ENCODE measurements at places on chromosomes 13 and 19.
A peak's percentile ranks its signal among the peaks of the same experiment; 100 is the strongest.

- DNase-seq = no peak
Observed at GRCh38 chr19:42352301-42353259, 27.1 kb downstream of the MEGF8 start.

GRCh38 chr13:110415669-110416068 is 108.6 kb downstream of the COL4A2 start:
- DNase-seq = no peak

GRCh38 chr13:20769834-20770233 is 3.9 kb downstream of the EEF1AKMT1 start:
- DNase-seq = no peak

DNA sequence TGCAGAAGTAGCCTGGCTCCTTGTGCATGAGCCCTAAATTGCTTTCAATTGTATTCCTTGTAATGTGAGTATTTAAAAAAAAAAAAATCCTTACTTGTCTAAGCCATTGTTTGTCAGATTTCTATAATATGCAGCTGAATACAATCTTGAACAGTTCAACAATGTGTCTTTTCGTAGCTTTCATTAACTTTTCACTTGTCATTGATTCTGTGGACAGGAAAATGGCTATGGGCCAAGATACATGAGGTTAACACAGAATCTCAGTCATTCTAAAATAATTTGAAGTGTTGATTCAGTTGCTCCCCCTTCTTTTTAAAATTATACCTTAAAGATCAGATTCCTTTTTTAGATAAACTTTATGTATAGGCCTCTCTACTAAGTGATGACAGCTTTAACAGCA is 395.8 kb upstream of the KLF12 start:
- DNase-seq = no peak

GRCh38 chr19:17337675-17338432 is 501 bp downstream of the GTPBP3 start:
- no peak for DNase-seq

DNA sequence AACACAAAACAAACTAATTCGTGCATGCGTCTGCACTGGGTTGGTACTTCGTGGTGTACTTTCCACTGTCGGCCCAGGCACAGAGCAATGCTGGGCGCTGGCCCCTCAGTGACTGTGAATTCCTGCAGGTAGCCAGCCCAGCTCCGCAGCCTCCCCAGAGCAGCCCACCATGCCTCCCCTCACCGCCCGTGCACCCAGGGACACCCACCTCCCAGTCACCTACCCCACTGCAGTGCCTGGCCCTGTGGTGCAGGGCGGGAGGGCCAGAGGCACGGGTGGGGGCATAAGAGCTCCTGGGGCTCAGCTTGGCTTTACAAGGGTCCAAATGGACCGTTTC is 93.1 kb upstream of the ZNF507 start:
- no peak for DNase-seq

- no peak for DNase-seq
Observed at GRCh38 chr19:49520705-49521319, 7.0 kb upstream of the RCN3 start.

DNA sequence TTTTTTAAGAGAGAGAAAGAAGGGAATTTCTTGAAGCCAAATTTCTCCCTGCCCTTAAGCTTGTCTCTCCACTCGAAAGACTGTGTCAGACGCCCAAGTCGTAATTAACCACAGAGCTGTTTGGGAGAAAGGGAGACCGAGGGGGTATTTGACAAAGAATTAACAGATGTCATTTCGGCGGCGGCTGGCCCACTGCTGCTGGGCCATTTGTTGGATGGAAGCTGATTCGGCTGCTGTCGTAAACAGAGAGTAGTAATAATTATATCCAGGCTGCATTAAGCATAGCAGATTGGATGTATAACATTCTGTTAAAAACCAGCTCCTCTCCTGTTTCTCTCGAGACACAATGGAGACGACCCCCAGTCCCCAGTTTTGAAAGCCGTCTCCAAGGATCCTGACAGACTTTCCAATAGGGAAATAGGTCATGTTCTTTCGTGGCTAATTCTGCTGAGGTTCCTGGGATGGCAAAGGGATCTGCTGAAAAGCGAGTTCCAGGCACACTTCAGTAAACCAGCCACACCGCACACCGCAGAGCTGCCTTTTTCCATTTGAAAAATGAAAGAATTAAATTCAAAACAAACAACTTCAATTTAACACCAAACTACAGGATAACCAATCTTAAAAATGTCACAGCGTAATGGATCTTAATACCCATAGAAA is 71.5 kb downstream of the KCTD15 start:
- peak; percentile 21 for DNase-seq

- DNase-seq = no peak
Observed at GRCh38 chr19:15180451-15181390, 20.1 kb downstream of the NOTCH3 start.

DNA sequence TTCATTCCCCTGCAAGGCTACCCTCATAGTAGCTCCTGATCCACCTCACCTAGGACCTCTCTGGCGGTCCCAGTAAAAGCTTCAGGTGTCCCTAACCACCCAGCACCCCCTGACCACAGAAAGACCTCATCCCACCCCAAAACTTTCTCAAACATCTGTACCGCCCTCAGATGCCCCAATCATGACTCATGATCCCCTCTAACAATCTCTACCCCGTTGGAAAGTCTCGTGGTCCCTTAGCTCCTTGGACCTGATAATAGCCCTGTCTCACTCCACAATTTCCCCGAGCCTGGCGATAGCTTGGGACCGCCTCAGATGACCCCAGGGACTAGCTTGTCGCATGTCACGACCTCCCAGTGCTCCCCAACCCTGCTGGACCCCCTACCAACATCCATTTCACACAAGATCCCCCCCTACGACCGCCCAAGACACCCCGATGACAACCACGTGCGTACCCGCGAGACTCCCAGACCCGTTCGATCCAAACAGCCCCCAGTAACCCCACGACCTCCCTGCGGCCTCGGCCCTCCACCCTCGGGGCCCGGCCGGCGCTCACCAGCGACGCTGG is 450 bp downstream of the NDUFA11 start:
- no peak for DNase-seq

DNA sequence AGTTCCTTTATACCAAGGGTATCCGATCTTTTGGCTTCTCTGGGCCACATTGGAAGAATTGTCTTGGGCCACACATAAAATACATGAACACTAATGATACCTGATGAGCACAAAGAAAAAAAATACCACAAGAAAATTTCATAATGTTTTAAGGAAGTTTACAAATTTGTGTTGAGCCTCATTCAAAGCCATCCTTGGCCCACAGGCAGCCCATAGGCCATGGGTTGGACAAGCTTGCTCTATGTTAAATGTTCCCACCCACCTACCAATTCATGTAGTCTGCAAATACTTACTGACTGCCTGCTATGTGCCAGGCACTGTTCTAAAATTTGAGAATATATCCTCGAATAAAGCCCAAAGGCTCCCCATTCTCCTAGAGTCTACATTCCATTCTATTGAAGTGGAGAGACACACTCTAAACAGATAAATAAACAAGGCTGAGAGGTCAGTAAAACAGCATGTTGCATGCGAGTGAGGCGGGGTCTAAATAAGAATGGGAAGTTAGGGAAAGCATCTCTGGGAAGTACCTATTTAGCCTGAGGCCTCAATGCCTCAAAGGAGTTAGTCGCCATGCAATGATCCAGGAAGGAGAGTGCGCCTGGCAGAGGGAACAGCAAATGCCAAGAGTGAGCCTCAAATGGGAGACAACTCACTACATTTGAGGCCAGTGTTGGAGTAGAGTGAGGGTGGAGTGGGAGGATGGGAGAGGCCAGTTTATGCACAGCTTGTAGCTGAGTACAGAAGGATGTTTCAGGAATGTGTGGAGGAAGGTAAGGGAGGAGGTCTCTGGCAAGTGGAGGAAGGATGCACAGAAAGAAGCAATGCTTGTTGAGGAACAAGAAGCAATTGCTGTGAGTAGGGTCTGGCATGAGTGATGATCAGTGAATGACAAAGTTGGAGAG is 52.5 kb upstream of the CLDN10 start:
- no peak for DNase-seq

DNA sequence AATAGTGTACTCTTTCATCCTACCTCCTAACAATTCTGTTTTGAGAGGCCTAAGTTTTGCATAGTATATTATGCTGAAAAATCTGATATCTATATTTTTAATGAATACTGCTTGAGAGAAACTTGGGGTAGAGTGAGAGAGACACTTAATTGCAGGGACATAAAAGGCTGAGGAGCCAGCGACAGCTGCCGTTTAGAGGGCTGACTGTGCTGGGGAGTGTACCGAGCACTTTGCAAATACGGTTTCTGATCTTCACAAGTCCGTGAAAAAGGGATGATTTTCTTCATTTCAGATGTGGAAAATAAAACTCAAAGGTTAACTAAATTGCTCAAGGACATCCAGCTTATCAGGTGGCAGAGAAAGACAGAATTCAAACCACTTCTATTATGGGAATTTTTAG is 97.4 kb downstream of the CAB39L start:
- no peak for DNase-seq

- no peak for DNase-seq
Observed at GRCh38 chr13:31968473-31968872, 63.1 kb upstream of the FRY start.

DNA sequence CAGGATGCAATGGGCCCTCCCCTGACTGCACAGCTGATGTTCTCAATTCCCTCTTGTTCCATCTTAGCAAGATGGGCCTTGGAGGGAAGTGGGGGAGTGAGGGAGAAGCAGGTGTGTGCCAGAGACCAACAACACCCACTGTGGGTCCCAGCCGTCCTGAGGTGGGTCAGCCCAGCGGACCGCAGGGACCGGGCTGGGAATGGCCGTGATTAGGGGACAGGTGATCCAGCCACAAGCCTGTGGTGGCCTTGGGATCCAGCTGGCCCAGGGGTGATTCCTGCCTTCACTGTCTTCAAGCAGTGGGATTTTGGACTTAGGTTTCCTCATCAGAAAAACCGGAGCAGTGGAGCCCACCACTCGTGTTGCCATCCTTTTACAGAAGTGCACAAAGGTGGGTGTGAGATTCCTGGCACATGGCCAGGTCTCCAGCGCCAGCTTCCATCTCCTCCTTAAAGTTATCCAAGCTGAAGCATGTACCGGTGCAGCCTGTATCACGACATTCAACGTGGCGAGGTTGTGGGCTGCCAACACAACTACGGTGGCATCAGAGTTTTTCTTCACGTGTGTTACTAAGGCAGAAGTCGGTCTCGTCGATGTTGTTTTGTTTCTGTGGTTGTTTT is 9.0 kb upstream of the ATP11A start:
- no peak for DNase-seq

DNA sequence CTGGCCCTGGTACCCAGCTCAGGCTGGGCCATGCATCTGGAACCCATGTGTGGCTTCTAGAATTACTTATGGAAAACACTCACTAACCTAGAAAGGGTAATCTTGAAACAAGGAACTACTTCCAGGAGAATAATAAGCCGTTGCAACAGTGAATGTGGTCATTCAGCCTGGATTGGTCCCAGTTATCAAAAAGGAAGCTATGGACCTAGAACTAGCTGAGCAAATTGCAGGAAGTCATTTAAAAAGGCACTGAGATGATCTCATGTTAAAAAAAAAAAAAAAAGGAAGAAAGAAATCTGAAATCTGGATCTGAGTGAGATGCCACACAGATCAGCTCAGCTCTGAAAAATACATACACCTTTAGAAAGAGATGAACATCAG is 59.6 kb downstream of the DCT start:
- DNase-seq = no peak

DNA sequence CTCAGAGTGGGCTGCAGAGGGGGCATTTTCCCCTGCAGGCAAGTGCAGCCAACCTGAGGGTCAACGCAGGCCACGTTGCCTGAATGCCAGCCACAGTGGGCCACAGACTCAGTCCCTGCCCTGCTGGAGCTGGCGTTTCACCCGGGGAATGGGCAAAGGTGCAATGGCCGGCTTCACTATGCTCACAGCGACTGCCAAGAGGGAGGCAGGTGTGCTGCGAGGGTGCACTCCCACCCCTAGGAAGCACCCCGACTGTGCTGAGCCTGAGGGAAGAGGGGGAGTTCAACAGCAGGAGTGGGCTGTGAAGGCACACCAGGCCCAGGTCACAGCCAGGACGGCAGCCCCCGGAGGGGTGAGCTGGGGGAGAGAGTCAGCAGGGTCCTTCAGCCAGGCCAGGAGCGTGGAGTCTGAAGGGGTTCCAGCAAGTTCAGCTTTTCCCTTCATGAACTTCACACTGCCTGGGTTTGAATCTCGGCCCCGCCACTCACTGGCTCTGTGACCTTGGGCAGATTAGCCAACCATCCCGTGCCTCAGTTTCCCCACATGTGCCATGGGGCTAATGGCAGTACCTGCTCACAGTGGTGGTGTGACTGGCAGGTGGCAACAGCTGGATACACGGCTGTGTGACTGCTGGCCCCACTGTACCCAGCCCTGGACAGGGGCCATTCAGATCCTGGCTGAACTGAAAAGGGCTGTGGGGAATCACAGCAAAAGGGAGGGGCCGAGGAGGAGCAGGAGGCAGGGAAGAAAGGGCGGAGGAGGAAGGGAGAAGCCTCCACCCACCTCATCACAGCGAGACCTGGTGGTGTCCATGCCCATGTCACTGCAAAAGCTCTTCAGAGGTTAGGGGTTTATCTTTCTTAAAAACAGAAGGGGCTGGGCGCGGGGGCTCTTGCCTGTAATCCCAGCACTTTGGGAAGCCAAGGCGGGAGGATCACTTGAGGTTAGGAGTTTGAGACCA is 7.6 kb downstream of the TRAPPC6A start:
- no peak for DNase-seq

- no peak for DNase-seq
Observed at GRCh38 chr13:25766576-25766975, 285.2 kb downstream of the SHISA2 start.

DNA sequence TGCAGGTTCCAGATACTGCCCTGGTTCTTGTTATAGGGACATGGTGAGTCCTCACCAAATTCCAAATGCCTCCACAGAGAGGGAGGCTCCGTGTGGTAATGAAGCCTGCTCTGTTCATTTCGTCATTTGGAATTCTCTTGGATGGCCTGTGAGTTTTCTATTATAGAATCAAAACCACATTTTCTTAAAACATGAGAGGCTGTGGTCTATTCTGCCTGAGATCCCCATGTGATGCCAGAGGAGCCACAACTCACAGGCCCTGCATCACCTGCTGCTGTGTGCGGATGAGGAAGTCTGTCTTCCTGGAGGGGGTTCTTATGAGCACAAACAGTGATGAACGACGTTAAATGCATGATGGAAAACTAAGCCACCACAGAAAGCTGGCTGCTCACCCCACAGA is 264.4 kb downstream of the UQCRFS1 start:
- no peak for DNase-seq

- DNase-seq = no peak
Observed at GRCh38 chr13:26785838-26786630, 25.4 kb upstream of the GPR12 start.

- DNase-seq = no peak
Observed at GRCh38 chr19:11465600-11465999, 15.2 kb downstream of the ELAVL3 start.

GRCh38 chr19:16779539-16780163 is 49.5 kb upstream of the SIN3B start:
- DNase-seq = no peak

GRCh38 chr13:80830431-80830830 is 489.5 kb upstream of the SPRY2 start:
- DNase-seq = no peak

DNA sequence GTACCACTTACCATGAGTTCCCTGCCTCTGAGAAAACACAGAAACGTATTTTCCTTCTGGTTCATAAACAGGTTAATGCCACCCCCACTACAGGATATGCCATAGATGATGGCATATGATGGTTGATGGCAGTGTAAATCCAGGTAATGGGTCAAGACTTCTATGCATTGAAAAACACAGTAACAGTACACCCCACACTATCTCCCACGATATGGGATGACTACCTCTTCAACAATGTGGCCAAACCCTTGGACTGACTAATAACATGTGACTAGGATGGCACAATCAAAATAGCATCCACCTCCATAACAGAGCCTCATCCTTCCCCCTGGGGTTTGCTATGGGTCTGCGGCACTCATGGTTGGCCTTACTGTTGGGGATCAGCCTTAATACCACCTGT is 22.0 kb downstream of the ZNF235 start:
- no peak for DNase-seq
